Activated CD4-positive, alpha-beta T cell treated with anti-CD3 and anti-CD28 coated beads for 1 hour (primary cell): ENCODE measurements at places on chromosomes 2 and 18.

DNA sequence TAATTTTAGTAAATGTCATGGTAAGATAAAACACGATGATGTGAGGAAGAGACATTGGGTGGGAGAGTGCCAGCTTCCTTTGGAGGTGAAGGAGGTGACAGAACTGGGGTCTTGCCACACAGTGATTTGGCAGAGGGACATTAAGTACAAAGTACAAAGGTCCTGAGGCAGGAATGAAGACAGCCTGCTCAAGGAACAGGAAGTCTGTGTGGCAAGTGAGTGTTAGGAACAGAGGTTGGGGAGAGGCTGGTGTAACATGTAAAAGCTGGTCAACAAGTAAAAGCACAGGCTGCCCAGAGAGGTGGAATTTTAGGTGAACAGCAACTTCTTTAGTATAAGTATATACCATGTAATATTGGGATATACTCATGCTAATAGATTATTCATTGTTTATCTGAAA lies 73.1 kb downstream of the INPP5D start:
- DNase-seq, result no peak

DNA sequence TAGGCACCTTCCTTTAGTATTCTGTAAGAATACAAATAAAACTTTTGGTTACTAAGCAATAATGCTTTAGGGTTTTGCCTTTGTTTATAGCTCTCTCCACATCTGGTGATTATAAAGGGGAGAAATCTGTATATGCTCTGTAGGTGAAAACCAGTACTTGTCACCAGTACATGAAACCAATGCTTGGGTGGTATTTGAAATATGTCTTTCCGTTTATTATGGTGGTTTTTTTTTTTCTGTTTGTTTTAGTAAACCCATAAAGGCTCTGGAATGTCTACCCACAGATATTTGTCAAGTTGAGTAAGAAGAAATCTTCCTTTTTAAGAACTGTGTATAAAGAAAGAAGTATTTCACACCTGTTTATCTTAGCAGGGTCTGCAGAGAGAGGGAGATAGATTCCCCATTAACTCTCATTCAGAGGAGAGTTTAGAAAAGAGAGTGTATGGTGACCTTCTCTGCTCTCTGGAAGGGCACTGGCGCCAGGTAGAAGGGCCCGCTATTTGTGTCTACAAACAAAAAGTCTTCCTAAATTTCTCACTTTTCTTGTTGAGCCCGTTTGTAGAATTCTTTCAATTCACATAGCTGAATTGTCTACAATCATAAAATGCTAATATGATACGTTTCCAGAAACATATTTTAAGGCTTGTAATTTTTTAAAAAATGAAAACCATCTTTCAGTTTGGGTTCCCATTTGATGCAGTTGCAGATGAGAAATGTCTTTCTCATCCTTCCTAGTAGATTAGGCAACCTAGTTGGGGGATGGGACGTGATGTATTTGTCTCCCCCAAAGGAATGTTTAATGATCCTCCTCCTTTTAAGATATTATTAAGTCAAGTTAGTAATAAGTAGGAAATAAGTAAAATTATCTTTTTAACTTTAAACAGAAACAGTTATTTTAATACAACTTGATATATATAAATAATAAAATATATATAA lies 33.9 kb downstream of the MAP3K20 start:
- no peak for DNase-seq

- no peak for DNase-seq
These were observed 2.9 kb downstream of the CAMKMT start for GRCh38 chr2:44364604-44365003.

GRCh38 chr2:241062389-241063092 lies 39.5 kb downstream of the MTERF4 start:
- no peak for DNase-seq

DNA sequence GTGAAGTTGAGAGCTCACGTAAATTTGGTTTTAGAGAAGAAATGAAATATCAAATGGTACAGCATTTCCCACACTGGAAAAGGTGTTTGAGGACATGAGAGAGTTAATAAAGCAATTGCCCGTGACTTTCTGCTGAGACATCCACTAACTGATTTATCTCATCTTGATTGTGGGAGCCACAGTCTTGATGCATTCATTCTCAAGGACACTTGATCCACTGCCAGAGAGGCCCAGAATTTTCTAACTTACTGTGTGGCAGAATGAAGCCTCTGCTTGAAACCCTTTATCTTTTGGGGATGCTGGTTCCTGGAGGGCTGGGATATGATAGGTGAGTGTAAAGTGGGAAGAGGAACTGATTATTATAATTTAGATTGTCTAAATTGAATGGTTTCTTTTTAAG lies at the start of gene CPO:
Gene CPO, plus strand, starts transcription at position 179 of the 400 bp plus-strand sequence. Its CDS starts 82 bp downstream, at position 261.
- no peak for DNase-seq

- DNase-seq, result no peak
These were observed 26.1 kb downstream of the ITGB1BP1 start for GRCh38 chr2:9397201-9397600.

DNA sequence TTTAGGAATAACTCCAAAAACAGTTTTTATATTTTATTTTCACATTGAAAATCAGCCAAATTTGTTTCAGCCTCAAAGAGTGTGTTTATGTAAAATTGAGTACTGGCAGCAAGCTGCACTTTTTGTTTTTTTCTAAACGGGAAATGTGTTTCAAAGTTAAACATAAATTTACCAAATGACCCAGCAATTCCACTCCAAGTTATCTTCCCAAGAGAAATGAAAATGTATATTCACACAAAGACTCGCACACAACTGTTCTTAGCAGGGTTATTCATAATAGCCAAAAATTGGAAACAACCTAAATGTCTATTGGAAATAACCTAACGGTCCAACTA lies 9.3 kb downstream of the ALPK2 start:
- no peak for DNase-seq
